NCI-H460 (cell line): ENCODE measurements at places on chromosomes 6 and 20.

DNA sequence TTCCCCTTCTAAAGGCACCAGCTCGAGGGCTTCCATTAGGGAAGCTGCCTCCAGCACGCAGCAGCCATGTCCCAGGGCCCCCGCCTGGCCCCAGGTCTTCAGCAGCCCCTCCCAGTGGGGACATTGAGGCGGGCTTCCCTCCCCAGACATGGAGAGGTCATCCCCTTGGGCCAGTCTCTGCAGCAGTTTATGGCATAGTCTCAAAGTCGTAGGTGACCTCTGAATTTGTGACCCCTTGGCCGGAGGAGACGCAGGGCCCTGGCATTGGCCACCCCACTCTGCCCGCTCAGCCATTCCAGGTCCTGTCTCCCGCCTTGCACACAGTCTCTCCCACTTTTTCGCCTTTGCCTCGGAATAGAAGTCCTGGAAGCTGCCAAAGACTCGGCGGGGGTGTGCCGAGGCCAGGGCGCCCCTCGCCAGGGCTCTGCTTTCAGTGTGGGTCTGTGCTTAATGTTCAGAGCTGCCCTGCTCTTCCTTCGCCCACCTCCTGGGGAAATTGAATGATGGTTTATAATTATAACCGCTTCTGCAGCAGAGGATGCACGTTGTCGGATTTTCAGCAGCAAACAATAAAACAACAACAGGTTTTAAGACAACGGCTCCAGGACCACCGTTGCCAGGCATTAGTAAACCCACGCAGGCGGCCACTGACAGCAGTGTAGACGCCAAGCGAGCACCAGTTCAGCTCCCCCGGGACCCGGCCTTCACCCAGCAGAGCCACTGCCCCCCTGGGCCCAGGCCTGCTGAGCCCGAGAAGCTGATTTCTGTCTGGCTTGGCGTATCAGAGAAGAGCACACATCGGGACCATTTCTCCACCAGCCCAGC is 187.0 kb downstream of the TAF4 start:
- DNase-seq, result no peak

DNA sequence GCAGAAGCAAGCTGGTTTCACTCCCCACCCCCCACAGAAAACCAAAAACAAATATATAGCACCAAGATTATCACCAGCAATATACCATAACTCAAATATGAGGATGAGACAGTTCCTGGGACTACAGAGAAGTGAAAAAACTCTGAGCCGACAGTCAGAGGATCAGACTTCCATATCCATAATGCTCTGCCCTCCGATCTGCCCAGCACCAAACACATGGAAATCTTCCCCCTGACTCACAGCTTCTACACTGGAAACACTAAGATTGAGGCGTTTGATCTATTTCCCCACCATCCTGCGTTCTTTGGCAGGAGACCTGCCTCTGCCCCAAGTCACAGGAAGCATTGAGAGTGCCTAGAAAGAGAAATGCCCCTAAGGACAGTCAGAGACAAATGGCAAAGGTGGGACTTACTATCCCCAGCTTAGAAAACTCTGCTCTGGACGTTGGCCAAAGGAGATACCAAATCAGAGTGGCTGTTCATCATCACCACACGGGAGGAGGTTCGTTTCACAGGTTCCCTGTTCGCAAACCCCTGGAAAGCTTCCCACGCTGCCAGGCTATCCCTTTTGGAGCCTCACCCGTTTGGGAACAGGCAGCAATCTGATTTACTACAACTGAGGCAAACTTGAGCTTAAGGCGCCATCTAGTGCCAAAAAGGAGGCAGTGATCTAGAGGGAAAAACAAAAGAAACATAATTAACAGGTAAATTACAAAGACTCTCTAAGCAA is 48.7 kb upstream of the SRSF6 start:
- peak; percentile 15 for DNase-seq

- DNase-seq, result no peak
These were observed 124.7 kb upstream of the SPACA1 start for GRCh38 chr6:87922947-87923330.

DNA sequence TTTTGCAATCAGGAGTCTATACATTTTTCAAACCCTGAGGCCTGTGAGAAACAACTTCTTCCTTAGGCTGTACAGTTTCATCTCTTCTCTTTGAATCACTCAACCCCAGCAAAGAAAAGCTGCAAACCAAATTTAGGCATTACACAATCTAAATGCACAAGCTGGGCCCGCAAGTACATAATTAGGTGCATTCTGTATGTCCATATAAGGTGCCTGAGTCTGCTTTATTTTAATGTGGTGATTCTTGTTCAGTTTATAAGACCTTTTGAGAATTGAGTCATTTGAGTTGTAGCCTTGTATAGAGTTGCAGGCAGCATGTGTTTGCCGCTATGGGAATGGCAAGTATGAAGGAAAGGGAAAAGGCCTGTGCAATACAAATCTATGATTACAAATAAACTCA is 709.6 kb upstream of the MARCKS start:
- no peak for DNase-seq

- no peak for DNase-seq
These were observed 78.7 kb upstream of the MYL9 start for GRCh38 chr20:36462440-36463211.

DNA sequence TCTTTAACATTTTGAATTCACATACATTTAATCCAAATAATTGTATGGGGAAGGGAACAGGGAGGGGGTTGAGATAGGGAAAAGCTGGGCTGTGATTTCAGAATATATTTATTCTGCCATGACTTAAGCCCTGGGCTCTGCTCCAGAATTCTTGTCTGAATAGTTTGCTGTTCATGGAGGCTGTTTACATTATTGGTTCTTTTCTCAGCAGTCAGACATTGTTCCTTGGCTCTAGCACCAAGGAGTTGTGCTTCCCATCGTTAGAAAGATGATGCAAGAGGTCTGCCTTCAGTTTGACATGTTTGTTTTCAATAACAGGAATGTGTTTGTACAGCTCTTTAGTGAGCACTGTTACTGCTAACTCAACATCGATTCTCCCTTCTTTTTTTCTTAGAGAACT is 198.8 kb upstream of the CDYL start:
- DNase-seq, result no peak

DNA sequence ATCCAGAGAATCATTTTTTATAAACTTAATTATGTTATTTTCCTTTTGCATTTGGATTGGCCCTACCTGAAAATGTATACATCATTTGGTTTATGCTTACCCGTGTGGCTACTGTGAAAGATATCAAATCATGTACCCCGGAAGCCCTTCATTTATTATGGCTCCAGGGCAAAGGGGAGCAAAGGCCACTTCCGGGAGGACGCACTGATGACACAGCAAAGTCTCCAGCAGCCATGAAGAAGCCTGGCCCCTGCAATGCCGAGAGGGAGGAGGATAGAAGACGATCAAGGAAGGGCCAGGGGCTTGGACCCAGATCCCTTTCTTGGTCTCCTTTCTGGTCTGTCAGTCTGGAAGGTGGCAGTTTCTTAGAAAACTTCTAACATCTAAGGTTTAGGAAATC is 380.3 kb upstream of the AGPAT4 start:
- DNase-seq, result no peak

DNA sequence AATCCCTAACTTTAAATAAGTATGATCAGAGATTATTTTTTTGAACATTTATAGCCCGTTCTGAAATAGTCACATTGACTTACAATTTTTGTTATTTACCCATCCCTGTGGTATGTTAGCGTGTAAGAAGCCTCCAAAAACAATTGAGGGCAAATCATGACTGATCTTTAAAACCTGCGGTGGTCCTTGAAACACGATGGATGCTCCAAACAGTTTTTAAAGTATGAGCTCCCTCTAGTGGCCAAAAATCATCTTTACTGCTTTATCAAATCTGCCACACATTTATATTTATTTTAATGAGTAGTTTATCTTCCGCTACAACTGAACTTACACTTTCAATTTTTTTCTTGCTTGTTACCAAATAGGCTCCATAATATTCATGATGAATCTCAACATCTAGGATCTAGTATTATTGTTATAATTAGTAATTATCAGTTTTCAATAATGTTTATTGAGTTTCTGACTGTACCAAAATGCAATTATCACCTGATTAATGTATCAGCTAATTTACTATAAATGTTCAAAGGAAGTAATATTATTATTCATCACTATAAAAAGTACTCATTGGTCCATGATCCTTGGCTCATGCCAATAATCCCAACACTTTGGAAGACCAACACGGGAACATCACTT is 52.2 kb downstream of the MARCKS start:
- peak; percentile 33 for DNase-seq

- DNase-seq, result no peak
These were observed 696 bp downstream of the TREML1 start for GRCh38 chr6:41153451-41153850.

- no peak for DNase-seq
These were observed 3.3 kb upstream of the ACSS1 start for GRCh38 chr20:25061103-25061799.

GRCh38 chr20:13142143-13142542 is 78.9 kb upstream of the ISM1 start:
- DNase-seq, result no peak

GRCh38 chr20:53681352-53682212 is 87.9 kb upstream of the ZNF217 start:
- DNase-seq, result no peak
